Nephron progenitor cell (in vitro differentiated cells): ENCODE measurements at places on chromosomes 3 and 15.

DNA sequence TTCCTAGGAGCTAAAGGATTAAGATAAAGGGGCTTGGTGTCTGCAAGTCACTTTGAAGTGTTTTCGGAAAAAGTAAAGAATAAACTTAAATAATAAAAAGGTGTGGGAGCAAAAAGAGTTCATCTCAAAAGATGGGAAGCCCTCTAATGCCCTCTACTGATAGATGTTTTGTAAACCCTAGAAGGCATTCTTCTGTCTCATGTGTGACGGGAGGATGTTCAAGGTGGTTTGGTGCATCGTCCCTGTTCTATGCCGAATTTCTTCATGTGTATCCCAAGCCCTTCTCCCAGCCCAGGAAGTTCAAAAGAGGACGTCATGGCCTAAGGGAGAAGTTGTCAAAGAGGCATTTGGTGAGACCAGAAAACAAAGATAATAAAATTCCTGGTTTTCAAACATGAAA is 37.2 kb downstream of the CCK start:
- DNase-seq, result no peak

- DNase-seq, result no peak
Observed at GRCh38 chr15:77173487-77173886, 102.6 kb upstream of the TSPAN3 start.

DNA sequence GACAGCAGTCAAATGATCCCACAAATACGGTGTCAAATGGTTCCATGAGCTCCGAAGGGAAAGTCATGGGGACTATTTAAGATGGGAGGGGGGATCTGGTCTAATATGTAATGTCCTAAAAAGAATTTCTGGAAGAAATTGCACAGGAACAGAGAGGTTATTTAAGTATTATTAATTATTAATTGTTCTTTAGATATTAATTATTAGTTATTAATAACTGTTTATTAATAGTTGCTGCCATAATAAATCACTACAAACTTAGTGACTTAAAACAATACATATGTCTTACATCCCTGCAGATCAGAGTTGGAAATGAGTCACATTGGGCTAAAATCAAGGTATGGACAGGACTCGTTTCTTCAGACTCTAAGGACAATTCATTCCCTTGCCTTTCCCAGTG is 588.2 kb upstream of the NR2F2 start:
- no peak for DNase-seq

GRCh38 chr3:130093741-130094391 is 12.2 kb downstream of the ALG1L2 start:
- no peak for DNase-seq

DNA sequence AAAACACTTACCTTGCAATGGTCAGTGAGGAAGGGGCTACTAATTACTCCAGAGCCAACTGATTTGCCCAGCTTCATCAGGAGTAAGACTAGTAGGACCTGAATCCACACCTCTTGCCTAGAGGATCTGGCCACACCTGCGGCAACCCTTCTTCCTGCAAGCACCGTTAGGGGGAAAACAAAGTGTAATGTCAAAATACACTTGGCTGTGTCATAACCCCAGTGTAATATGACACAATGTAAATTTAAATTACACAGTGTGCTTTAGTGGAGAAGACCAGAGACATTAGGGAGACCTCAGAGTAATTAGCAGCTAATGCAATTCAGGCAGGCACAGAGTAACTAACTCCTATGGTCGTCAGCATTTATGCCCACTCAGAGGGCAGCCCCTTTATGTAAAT is 308.5 kb upstream of the ARRDC4 start:
- DNase-seq, result no peak
